ENCODE measurements at places on chromosomes 11 and 22. TPM values are rescaled to one million over a fixed set of nuclear protein-coding genes. Genes with fewer than 3 reads are reported as not detected.

The SCGB1C1 gene
- total RNA-seq = not detected

The FBXO7 gene
- 79.0 TPM for total RNA-seq

The TPH1 gene
- 0.42 TPM for total RNA-seq

GRCh38 chr11:88421530-88421929, 84.0 kb upstream of the CTSC start:
- H3K4me1 ChIP-seq = no peaks in the 10 kb centered on the region
- H3K36me3 ChIP-seq = no peaks in the 10 kb centered on the region
- no peaks in the 10 kb centered on the region for H3K27me3 ChIP-seq
- no peak overlapping the region for H3K4me3 ChIP-seq
- DNase-seq = no peak

DNA sequence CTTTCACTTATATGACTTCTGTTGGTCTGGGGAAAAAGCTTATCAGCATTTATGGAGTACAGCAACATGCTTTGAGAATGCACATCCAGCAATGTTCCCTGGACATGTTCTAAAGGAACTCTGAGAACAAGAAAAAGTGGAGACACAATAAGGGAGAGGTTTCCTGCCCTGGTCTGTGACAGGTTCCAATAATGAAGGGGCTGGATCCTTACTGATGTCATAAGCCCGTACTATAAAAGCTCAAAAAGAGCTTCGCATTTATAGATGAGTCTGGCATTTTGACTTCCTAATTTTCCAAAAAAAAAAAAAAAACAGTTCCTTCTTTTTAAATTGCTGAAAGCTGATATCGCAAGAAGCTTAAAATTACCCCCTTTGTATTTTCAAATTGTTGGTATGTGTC, 129.1 kb downstream of the MPPED2 start:
- no peak overlapping the region for H3K4me3 ChIP-seq
- no peak for DNase-seq
- H3K27me3 ChIP-seq = no peaks in the 10 kb centered on the region
- no peaks in the 10 kb centered on the region for H3K4me1 ChIP-seq
- no peaks in the 10 kb centered on the region for H3K36me3 ChIP-seq

DNA sequence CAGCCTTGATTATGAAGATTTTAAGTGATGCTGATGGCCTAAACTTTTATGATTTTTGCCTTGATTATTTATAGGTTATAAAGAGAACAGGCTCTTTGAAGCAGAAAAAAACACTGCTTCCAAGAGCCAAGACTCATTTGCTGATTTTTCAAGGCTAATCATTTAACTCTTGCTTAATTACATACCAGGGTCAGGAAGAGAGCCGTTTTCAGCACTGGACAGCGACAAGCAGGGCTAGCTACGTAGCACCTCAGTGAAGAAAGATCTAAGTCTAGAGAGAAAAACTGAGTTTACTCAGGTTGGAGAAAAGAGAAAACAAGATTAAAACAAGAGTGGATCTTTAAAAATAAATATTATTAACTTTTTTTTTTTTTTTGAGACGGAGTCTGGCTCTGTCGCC, 615.4 kb upstream of the B3GAT1 start:
- DNase-seq = peak; percentile 38
- no peak overlapping the region for H3K4me3 ChIP-seq

DNA sequence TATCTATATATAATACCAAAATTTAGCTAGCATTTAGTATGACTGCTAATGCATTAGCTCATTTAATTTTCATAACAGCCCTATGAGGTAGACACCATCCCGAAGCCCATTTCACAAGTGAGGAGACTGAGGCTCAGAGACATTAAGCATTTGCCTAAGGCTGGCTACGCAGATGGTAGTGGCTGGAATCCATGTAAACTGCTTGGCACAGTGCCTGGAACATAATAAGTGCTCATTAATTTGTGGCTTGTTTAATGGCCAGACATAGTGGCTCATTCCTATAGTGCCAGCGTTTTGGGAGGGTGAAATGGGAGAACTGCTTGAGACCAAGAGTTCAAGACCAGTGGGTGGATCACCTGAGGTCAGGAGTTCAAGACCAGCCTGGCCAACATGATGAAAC, 17.8 kb upstream of the TP53I11 start:
- no peaks in the 10 kb centered on the region for H3K36me3 ChIP-seq
- no peaks in the 10 kb centered on the region for H3K4me1 ChIP-seq
- no peak for DNase-seq
- no peak overlapping the region for H3K4me3 ChIP-seq

DNA sequence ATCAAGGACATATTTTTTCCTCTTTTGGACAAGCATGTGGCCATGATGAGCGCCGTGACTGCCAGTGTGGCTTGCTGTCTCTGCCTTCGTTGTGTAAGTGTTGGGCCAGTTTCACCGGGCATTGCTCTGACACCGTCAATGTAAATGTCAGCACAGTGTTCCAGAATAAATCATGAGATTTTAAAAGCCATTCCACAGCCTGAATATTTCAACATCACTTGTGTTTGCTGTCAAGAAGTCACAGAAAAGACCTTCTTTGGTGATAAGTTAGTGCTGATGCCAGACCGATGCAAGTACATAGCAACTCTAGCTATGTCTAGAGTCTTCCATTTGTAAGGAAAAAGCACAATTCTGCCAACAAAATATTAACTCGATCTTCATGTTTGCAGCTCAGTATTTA, 467.8 kb downstream of the TBC1D22A start:
- H3K4me3 ChIP-seq = no peak overlapping the region
- H3K36me3 ChIP-seq = no peaks in the 10 kb centered on the region
- no peak overlapping the region for H3K27ac ChIP-seq
- DNase-seq = no peak
- H3K27me3 ChIP-seq = no peaks in the 10 kb centered on the region
- no peaks in the 10 kb centered on the region for H3K4me1 ChIP-seq

GRCh38 chr11:17554487-17554886, 7.4 kb downstream of the OTOG start:
- no peak overlapping the region for H3K4me3 ChIP-seq
- DNase-seq = no peak
- no peak overlapping the region for H3K27ac ChIP-seq
- no peaks in the 10 kb centered on the region for H3K4me1 ChIP-seq

DNA sequence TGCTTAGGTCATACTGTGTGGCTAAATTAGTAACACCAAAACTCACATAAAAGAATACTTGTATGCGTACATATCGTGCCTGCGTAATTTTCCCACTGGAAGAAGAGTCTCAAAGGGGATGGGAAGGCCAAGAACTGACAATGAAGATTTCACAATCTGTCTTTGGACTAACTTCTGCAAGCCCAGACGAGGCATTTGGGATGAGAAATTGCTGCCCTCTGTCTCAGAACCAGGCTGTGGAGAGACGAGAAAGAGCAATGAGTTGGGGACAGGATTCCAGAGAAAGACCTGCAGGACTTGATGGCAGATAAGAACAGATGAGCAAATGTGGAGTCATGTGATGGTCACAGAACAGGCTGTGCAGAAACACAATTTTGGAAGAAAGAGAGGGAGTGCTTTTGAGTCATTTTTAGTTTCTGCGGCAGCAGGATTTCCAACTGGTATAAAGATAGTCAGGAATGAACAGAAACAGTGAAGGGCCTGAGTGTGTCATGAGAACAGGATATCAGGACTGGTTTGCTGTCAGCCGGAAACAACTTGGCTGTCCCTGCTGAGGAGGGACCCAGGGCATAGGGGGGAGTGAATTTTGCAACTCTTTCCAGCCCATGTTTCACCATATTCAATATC, 82.7 kb upstream of the CTSC start:
- H3K4me3 ChIP-seq = no peak overlapping the region
- peaks cover 4% of the 10 kb centered on the region for H3K4me1 ChIP-seq
- no peaks in the 10 kb centered on the region for H3K27me3 ChIP-seq
- H3K36me3 ChIP-seq = no peaks in the 10 kb centered on the region
- no peak for DNase-seq

- H3K27me3 ChIP-seq = no peaks in the 10 kb centered on the region
- no peak for DNase-seq
- no peaks in the 10 kb centered on the region for H3K4me1 ChIP-seq
- H3K27ac ChIP-seq = no peak overlapping the region
- H3K36me3 ChIP-seq = no peaks in the 10 kb centered on the region
These were observed 6.1 kb downstream of the MUC5B start for GRCh38 chr11:1228921-1229451.

DNA sequence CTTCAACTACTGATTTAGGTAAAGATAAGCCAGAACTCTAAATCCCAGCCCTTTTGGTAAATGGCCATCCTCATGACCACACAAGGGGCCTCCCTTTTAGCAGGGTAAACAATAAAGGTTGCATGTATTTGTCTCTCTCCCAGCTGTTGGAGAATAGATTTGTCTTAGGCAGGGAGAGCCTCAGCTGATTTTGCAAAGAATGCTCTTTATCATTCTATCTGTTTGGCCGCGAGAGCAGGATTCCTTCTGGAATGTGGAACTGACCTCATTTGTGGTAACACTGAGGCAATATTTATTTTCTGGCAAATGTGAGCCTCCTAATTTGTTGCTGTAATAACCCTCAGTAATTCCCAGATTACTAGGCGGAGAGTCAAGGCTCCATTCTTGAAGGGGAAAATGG, 15.3 kb downstream of the PTS start:
- no peak overlapping the region for H3K27ac ChIP-seq
- H3K27me3 ChIP-seq = no peaks in the 10 kb centered on the region
- no peak for DNase-seq
- no peaks in the 10 kb centered on the region for H3K4me1 ChIP-seq
- H3K36me3 ChIP-seq = peaks cover 6% of the 10 kb centered on the region
- H3K4me3 ChIP-seq = no peak overlapping the region

GRCh38 chr11:47950396-47950795, 30.0 kb upstream of the PTPRJ start:
- no peak overlapping the region for H3K4me3 ChIP-seq
- no peaks in the 10 kb centered on the region for H3K27me3 ChIP-seq
- H3K36me3 ChIP-seq = no peaks in the 10 kb centered on the region
- H3K4me1 ChIP-seq = peaks cover 10% of the 10 kb centered on the region
- no peak overlapping the region for H3K27ac ChIP-seq

Measured in endothelial cell of umbilical vein (primary cell).